SW480 (cell line): ENCODE measurements at places on chromosomes 12 and 14.

DNA sequence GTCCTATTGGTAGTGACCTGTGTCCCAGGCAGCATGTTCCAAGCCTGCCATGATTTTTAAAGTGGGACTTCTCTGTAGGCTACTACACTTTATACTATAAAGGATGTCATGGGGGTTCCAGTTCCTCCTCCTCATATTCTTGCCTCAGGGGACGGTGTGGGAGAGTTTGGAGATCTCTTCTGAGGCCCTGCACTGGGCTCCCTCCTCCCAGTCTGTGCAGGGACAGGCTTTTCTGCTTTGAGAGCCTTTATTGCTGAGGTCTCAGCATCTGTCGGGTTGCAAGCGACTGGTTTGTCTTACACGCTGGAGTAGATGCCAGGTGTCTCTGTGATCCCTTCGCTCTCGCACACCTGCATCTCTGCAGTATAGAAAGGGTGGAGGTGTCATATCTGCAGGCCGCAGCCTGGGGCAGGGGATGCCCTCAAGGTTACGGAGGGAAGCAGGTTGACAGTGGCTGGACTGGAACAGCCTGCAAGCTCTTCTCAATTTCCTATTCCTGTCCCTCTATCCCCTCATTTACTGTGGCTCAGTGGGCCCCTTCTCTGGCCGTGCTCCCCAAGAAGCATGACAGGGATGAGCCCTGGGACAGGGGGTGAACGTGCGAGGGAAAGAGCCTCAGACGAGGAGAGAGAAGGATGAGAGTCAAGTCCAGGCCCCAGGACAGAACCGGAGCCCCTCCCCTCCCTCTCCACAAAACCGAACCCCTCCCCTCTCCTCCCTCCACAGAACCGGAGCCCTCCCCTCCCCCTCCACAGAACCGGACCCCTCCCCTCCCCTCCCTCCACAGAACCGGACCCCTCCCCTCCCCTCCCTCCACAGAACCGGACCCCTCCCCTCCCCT is 51.3 kb downstream of the SLC6A12 start:
- peak; percentile 31 for DNase-seq

DNA sequence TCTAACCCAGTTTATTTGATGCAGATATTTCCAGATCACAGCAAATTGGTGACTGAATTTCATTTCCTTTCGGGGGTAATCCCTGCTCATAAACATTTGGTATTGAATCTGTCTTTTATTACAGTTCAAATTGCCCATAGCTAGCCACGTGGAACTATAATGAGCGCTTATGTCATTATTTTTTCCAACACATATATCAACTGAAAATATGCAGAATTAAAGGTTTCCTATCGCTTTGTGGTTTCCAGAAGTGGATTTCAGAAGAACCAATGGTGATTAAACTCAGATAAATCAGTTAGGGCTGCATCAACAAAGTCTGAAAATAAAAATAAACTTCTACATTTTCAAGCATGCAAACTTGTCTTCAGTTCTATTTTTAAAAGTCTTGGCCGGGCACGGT is 111.9 kb downstream of the PIK3C2G start:
- DNase-seq, result no peak

DNA sequence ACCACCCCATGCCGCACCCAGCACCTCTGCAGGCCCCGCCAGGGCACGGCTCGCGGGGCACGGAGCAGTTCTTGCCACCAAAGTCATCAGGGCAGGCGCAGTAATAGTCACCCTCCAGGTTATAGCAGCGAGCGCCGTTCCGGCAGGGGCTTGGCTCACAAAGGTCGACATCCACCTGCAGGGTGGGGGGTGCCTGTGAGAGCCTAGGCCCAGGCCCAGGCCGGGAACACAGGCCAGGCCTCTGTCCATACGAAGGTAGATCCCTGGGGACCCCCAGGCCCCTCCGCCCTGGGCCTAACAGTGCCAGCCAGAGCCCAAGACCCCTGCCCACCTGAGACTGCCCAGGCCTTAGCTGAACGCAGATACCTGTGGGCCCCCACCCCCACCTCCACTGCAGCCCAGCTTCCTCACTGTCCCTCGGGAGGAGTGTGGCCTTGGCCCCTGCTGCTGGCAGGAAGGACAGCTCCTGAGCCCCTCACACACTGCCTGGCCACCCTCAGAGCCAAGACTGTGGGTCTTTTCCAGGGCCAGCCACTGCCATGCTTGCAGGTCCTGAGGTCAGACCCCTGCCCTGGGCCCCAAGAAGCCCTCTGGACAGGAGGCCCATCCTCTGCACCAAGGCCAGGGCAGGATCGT is 19.3 kb downstream of the JAG2 start:
- DNase-seq, result no peak

DNA sequence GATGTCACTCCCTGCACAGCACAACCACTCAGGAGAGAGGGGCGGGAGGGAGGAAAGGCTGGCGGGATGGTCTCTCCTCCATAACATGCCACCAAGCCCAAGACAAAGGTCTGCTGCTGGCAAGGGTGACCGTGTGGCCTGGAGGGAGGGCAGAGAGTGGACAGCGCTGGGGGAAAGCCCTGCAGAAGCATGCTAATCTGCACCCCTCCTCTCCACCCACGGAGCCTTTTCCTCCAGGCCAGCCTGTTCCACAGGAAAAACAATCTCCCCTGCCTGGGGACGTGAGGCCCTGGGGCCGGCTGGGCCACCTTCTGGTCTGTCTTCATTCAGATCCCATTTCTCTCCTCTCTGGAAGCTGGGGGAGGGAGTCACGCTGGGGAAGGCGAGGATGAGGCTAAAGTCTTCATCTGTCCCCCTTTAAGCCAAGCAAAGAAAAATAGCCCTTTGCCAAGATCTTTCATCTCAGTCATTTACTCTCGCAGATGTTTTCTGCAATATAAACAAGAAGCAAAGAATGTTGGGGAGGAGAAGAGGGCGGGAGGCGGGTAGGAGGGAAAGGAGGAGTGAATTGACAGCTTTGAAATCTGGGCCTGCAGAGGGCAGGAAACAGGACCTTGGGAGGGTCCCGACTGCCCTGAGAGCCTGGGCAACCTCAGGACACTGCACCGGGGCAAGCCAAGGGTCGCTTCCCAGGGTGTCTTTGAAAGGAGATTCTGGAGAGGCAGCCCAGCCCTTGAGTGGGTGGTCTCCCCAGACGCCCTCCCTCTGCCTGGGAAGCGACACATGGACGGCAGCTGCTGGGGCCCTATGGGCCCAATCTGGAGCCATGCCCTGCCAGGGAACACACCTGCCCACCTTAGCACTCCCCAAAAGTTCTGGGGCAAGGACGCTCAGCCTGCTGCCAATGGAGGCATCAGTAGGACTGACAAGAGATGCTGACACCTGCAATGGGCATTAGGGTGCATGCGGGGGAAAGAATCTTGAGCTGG is 133.6 kb downstream of the ZFP36L1 start:
- DNase-seq, result no peak

- DNase-seq, result no peak
Observed at GRCh38 chr14:95034788-95035187, 122.5 kb downstream of the DICER1 start.

GRCh38 chr12:42611571-42612230 is 22.2 kb upstream of the PRICKLE1 start:
- no peak for DNase-seq
